ENCODE measurements at places on chromosomes 2 and 18.

DNA sequence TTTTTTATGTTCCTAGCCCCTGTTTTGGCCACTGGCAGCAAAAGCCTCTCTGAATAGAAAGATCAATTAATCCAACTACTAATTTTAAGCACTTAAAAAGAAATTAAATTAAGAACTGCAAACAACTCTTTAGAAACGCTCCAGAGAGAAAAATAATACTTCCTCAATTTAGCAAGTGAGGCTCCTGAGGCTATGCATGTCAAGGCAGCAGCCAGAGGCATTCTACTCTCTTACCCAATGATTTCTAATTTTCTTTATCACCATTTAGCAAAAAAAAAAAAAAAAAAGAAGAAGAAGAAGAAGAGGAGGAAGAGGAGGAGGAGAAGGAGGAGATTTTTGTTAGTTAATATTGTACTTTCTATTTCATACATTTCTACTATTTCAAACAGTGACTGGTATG lies 68.5 kb downstream of the TMEM237 start:
- DNase-seq: no peak

- DNase-seq: no peak
Measured at GRCh38 chr18:23384778-23385736, 68.0 kb upstream of the RIOK3 start.

GRCh38 chr2:207502577-207503198 lies 27.1 kb upstream of the CREB1 start:
- no peak for DNase-seq

GRCh38 chr18:79258447-79258846 lies 137.3 kb upstream of the NFATC1 start:
- no peak for DNase-seq

- no peak for DNase-seq
Measured at GRCh38 chr2:1548910-1549673, 135.8 kb downstream of the TPO start.

GRCh38 chr2:86628091-86628522 lies 4.4 kb upstream of the RNF103 start:
- DNase-seq: no peak

DNA sequence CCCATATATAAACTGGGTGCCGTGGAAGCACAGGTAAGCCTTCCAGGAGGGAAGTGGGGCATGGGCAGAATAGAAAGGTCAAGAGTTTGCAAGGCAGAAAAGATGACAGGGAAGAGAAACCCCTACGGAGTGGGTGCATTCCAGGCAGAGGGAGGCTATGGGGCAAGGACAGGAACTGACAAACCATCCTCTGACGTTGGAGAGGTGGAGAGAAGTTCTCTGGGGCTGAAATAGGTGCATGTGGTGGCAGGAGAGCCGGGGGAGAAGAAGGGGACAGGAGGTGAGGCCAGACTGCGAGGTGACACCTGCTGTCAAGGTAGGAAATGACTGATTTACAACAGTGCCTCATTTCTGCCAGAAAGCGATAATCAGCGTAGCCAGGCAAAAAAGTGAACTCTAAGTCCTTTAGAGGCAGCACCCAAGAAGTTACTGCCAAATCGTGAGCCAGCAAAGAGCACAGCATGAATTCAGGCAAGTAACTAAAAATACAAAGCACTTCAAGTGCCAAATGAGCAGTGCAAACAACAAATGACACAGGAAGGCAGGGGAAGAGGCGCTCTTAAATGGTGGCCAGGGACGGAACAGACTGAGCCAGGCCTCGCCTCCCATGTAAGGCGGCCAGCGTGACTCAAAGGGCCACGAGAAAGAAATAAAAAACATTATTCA lies 113.3 kb upstream of the ACVR1C start:
- no peak for DNase-seq

- DNase-seq: no peak
Measured at GRCh38 chr18:6158958-6159357, 255.8 kb downstream of the L3MBTL4 start.

DNA sequence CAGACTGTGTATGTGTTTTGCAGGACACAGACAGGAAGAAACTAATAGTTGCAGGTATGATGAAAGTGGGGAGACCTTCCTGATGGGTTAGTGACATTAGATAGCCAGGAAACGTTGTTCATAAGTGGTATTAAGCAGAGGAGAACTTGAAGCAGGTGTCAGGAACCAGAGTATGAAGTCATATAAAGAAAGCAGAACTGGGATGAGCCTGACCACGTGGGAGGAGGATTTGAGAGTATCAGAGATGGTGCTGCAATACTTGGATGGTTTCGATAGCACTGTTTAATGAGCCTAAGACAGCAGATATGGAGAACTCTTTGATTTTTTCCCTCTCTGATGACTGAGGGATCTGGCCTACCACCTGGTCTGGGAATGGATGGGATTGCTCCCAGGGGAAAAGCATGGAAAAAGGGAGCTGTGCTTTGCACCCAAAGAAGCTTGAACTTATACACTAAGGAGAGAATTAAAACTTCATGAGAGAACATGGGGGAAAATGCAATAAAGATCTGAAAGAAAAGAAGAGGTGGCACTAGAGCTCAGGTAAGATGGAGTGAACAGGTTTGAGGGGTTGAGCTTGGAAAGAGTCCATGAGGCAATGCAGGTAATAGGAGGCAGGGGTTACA lies 226.0 kb upstream of the LRRTM1 start:
- DNase-seq: no peak

DNA sequence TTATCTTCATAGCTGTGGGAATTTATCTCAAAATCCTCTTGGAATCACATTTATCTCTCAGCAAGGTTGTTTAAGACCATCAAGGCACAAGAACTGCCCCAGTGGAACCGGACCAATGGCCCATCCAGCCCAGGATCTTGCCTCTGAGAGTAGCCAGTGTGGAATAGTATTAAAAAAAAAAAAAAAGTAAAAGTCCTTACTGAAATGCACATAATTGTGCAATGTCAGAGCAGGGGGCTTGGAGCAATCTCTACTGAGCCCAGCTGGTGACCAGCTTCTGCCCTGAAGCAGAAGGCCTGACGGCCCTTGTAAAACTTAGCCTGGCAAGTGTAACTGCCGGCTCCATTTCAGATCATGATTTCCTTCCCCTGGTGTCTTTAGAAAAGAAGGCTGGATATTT lies 355.6 kb upstream of the PIK3C3 start:
- no peak for DNase-seq

- DNase-seq: no peak
Measured at GRCh38 chr18:26091047-26091630, 726 bp upstream of the SS18 start.

- no peak for DNase-seq
Measured at GRCh38 chr2:224520064-224520463, 65.1 kb downstream of the CUL3 start.

DNA sequence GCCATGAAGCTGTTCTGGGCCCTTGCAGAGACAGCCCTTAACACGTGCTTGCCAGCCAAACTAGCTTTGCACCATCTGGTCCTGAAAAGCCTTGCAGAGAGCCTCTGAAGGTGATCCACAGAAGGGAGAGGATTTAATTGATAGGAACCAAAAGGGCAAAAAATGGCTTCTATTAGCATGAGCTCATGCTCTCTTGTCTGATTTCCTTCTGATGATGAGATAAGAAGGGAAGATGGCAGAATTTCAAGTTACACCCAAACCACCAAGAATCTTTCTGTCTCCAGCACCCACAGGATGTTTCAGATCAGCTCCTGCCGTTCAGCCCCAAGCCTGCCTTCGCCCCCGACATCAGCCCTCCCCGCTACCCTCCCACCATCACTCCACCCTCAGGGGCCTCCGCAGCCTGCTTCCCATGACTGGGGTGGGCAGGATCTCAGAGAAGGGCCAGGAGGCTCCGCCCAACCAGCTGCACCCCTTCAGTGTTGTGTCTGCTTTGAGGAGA lies 23.4 kb upstream of the GLI2 start:
- no peak for DNase-seq

GRCh38 chr2:218006741-218007140 lies 3.9 kb upstream of the TNS1 start:
- no peak for DNase-seq

DNA sequence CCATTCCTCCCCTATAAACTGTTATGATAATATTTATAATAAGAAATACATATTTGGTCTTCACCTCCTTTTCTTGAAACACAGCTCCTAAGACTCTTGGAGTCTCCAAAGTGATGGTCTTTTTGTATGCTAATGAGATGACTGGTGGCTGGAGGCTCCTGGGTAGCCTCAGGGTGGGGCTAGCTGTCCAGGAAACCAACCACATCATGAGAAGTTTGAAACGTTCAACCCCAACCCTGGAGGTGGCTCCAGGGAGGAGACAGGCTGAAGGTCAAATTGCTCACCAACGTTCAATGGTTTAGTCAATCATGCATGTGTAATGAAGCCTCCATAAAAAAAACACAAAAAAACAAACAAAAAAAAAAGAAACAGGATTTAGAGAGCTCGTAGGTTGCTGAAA lies 298.7 kb upstream of the MGAT5 start:
- DNase-seq: no peak

GRCh38 chr2:124180635-124181034 lies 155.5 kb downstream of the CNTNAP5 start:
- no peak for DNase-seq

- DNase-seq: no peak
Measured at GRCh38 chr2:11865378-11865777, 118.9 kb downstream of the LPIN1 start.

DNA sequence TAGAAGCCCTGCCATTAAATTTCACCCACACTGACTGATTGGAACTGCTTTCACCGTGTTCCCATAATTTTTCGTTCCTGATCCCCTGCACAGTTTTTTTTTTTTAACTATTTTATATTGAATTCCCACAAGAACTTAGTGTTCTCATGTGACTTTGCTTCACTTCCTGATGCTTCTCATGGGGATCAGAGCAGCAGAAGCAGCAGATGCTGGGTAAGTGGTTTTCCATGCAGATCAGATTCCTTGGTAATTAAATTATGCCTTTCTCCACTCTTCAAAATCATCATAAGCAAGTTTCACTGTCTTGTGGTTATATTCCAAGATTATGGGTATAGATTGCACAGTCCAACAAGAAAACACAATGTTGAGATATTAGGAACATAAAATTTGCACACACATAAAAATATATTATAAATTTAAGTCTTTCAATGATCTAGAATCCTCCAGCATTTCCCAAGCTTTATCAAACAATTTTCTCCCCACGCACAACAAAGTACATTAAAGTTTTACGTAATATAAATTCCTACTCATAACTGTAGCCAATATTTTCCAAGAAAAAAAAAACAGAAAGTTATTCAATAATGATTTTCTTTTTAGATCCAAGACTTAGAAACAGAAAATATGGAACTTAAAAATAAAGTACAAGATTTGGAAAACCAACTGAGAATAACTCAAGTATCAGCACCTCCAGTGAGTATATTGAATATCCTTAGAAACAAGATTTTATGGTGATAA lies 277.9 kb downstream of the GULP1 start:
- no peak for DNase-seq

DNA sequence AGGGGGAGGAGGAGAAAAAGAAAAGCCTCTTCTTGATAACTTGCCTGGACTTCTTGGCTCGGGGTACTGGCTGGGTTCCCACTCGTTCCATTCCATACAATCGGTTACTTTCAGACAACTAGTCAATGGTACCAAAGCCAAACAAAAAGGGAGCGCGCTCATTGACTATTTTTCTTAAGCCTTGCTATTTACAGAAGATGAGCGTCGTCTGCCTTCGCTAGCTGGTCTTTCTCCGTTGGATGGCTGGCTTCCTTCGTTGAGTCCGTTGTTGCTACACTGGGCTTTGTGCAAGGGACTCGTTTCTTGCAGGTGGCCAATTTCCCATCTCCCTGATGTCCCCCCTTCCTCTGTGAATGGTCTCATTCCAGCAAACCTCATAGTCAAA lies 260.4 kb downstream of the ZNF516 start:
- DNase-seq: no peak

DNA sequence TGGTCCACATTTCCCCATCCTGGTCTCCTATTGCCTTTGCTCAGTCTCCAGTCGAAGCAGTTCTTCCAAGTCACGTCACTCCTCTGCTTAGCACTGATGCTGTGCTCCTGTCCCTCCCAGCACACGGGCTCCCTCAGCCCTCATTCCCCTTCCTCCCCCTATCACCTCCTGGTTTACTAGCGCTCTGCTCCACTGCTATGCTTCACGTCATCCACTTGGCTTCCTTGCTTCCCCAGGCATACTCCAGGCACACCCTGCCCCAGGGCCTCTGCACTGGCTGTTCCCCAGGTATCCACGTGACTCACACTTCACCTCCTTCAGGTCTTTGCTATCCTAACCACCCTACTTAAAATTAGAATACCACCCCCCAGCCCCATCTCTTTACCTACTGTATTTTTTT lies 269.3 kb downstream of the GLI2 start:
- DNase-seq: no peak

GRCh38 chr2:173926875-173927274 lies 38.3 kb downstream of the SP3 start:
- no peak for DNase-seq

DNA sequence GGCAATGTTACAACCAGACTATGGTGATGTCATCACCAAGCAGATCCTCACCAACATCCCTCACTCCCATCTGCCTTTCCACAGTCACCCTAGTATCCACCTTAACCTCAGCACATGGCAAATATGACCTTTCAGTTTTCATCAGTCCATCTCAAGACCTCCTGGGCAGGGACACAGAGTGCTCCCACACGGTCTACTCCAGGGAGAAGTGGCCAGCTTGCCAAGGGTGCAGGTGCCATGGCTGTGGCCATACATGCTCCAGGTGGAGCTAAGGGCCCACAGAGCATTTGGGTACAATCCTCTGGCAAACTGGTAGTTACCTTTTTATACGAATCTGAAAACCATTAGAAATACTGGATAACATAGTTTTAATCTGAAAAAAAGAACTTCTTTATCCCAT lies 453.1 kb downstream of the ADCYAP1 start:
- no peak for DNase-seq

Data from NCI-H526 (cell line).